ENCODE measurements at places on chromosomes 3 and 15.

DNA sequence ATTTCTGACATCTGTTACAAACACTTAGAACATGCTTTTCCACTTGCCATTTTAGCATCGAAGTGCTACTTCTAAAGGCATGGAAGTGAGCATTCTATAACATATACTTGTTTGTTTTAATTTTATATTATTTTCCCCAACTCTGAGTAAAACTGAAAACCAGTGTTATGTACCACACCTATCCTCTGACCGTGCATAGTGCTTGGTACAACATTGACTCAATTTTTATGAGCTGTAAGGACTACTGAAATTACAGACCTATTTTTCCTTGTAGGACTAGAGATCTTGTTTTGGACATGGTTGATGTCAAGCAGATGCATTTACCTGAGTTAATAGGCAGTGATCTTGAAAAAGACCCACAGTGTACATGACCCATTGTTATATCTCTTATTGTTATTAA is 51.5 kb upstream of the CCNB2 start:
- ATAC-seq, result peak; percentile 92

GRCh38 chr3:140019946-140020345 is 85.0 kb downstream of the CLSTN2 start:
- no peak for ATAC-seq

- ATAC-seq, result no peak
Observed at GRCh38 chr3:43298292-43298691, 12.0 kb downstream of the SNRK start.

GRCh38 chr15:34223904-34224596 is 766 bp upstream of the EMC4 start:
- ATAC-seq, result peak; percentile 12

DNA sequence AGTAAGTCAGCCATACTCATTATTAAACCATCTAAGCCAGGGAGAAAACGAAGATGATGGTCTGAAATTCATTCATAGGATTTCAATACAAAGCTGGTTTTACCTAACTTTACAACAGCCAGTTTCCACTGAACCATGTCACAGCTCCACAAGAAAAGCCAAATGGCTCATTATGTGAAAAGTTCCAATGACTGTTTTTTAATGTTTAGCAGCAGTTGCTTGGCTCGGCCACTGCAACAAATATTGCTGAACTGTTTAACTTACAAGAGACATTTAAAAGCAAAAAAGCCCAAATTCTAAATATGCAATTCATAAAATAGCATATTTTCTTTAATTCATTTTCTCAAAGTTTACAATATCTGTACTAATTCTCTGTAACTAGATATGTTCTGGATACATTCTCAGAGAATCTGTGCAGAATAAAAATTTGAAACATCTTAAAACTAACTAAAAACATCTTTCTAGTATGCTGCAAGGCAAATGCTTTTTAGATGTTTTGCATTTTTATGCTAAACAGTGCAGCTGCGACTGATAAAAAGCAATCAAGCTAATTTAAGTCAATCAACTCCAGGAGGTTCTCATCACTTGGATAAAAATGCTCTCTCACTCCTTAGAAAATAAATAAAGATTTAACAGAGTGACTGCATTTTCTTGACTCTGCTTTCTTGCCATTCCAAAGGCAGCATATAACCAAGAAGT is 356.5 kb downstream of the ERC2 start:
- ATAC-seq, result no peak

GRCh38 chr3:24137958-24138875 is 193.1 kb downstream of the NR1D2 start:
- ATAC-seq, result no peak

- ATAC-seq, result peak; percentile 85
Observed at GRCh38 chr3:49839193-49839809, 17.1 kb downstream of the TRAIP start.

DNA sequence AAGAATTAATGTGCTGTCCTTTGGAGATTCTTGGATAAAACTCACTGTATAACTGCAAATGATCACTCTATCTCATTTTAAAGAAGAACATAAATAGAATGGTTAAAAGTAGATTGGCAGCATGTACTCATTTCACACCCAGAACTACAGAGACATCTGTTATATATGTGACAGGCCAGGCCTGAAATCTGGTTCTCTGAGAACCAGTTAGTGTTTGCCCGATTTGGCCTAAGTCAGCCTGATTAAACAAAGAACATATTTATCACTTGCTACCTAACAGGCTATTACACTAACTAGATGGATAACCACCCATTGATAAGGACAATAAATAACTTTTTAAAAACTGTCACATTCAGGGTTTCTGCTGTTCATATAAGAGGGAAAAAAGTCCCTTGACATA is 460.1 kb downstream of the CNTN4 start:
- ATAC-seq, result no peak

GRCh38 chr15:44554934-44555723 is 18.2 kb downstream of the EIF3J start:
- no peak for ATAC-seq

DNA sequence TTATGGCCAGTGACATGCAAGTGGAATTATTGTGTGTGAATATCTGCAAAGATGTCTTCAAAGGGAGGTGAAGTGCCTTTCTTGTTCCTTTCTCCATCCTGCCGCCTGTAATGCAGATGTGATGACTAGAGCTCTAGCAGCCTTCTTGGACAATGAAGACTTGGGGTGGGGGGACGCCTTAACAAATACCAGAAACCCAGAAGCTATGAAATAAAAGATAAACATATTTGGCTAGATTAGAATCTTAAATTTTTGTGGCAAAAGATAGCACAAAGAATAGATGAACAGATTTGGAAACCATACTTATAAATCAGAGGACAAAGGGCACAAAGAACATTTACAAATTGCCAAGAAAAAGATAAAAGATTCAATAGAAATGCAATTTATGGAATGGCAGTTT is 56.1 kb downstream of the AMOTL2 start:
- ATAC-seq, result no peak

DNA sequence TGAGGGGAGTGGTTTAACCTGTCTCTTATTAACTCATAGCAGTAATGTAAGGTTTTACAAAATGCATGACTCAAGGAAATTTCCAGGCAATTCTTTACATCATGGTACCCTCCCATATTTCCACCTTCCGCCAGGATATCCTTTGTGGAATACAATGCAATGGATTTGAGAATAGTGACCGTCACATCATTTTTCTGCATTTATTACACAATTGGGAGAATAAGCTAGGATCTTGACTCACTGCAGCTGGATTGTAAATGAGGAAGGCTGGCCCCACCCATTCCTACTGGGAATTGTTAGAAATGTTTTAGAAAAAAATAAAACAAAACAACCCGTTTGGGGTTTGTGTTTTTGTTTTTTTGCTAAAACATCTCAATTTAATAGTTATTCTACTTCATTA is 97.4 kb downstream of the IMPG2 start:
- no peak for ATAC-seq

- ATAC-seq, result no peak
Observed at GRCh38 chr3:130925628-130926027, 31.7 kb downstream of the ATP2C1 start.

DNA sequence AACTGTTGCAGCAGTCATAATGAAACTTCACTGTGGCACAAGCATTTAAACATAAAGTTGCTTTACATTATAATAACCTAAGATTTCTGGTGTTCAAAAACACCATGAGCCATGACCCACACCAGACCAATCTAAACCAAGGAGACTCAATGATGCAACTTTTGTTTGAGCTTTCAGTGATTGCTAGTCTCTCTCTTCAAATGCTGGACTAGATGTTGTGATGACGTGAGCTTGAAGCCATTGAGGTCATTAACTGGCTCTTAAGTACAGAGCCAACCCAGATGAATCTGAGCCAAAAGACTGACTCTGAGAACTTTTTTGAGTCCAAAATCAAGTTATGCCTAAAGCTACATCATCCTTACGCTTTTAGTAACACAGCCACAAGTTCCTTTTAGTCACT is 36.5 kb downstream of the ATR start:
- no peak for ATAC-seq

GRCh38 chr3:112667599-112667998 is 26.7 kb upstream of the CCDC80 start:
- ATAC-seq, result peak; percentile 69

DNA sequence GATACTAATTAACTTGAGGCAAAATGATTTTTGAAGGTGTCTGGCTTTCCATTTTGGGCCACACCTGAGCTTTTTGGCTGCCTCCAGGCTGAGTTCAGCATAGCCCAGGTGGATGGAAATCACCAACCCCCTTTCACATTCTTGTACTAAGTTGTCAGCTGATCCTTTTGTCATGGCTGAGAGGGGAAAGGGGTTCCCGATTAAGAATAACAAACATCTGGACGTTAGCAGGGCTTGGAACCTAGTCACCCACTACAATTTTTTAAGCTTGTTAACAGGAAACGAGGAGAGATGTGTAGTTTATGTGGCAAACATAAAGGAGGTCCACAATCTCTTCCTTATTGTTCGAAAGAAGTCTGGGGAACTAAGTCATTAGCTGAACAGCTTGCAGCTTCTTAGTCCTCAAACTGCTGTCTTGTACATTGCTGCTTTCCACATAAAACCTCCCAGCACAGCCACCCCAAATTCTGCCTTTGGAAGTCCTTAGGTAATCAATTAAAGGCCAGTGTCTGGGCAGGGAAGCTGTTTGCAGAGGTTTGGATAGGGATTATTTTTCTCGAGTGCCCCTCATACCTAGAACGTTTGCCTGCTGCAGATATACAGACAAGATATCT is 5.0 kb downstream of the NR2F2 start:
- ATAC-seq, result no peak

GRCh38 chr3:100057716-100058575 is 56.4 kb downstream of the FILIP1L start:
- no peak for ATAC-seq

- no peak for ATAC-seq
Observed at GRCh38 chr15:40286061-40286532, 3.2 kb upstream of the ANKRD63 start.

GRCh38 chr3:175956964-175957363 is 1097.8 kb downstream of the NAALADL2 start:
- ATAC-seq, result no peak

GRCh38 chr3:60046210-60046609 is 996.4 kb upstream of the CFAP20DC start:
- ATAC-seq, result no peak

- peak; percentile 56 for ATAC-seq
Observed at GRCh38 chr15:98647774-98648653, at the start of gene IGF1R. TSS of gene IGF1R (plus strand) at chr15:98648539. CDS start at chr15:98649582, 1,043 bp downstream.

DNA sequence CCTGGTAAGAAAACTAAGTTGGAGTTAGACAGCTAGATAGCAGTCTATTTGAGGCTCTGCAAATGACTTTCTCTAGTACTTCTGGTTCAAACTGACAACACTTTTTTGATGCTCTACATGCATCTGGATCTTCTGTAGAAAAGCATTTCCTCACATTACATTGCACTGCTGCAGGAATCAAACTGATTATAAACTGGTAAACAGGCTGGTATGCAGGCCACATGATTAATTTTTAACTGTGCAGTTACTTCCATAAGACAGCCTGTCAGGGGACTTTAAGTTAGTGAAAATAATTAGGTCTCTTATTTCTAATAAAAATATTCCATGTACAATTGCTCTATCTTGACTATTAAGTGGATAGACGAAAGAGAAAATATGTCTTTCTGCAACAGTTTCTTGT is 550.0 kb upstream of the ALCAM start:
- ATAC-seq, result no peak

DNA sequence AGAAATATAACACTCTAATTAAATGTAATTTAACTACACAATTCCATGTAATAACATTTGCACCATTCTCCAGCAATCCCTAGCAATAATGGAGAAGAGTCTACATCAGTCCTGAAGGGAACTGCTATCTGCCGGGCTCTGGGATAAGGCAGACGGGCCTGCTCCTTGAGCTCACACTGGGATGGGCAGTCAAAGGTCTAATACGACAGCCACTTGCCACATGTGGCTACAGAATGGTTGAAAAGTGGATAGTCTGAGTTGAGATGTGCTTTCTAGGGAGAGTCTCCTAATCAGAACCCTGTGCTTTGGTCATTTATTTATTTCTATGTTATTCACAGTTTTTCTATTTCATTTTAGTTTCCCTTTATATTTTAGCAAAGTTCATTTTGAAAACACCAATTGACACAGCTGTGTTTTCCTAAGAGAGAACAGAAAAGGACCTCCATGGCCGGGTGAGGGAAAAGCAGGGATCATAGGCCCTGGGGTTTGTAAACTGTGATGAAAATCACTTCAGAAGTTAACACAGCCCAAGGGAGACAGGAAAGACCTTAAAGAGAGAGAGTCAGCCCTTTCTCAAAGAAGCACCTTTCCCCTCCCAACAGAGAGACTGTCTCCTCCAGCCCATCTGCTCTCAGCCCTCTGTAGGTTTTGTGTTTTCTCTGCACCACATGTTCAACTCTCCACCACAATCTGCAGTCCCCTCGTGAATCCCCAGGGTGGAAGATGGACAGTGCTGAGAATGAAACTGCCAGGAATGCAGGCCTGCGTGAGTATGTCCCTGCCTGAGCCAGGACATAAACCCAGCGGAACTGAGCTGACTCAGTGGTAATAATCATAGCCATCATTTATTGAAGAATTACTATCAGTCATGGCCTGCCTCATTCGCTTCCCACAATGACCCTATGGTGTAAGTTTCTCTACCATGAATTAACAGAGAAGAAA is 11.6 kb downstream of the FSIP1 start:
- ATAC-seq, result no peak

GRCh38 chr15:51884517-51885236 is 55.2 kb downstream of the TMOD3 start:
- ATAC-seq, result no peak

GRCh38 chr3:195911946-195912270 is 3.6 kb upstream of the TNK2 start:
- ATAC-seq, result no peak

GRCh38 chr3:45100981-45101407 is 45.2 kb downstream of the CDCP1 start:
- ATAC-seq, result no peak

- ATAC-seq, result no peak
Observed at GRCh38 chr15:48619446-48619845, 26.1 kb downstream of the FBN1 start.

GRCh38 chr15:65804252-65804931 is 12.3 kb upstream of the DENND4A start:
- ATAC-seq, result peak; percentile 17

GRCh38 chr3:98954791-98955604 is 53.5 kb upstream of the DCBLD2 start:
- no peak for ATAC-seq

GRCh38 chr3:48636149-48636655 is 941 bp upstream of the SLC26A6 start:
- ATAC-seq, result no peak

Measured in activated T-helper 17 cell treated with anti-CD3 and anti-CD28 coated beads, Interleukin-2, amount 50 U/mL, for 72 hours (primary cell).